Cardiac muscle cell (in vitro differentiated cells and primary cell): ENCODE measurements at places on chromosomes 3 and 15.

DNA sequence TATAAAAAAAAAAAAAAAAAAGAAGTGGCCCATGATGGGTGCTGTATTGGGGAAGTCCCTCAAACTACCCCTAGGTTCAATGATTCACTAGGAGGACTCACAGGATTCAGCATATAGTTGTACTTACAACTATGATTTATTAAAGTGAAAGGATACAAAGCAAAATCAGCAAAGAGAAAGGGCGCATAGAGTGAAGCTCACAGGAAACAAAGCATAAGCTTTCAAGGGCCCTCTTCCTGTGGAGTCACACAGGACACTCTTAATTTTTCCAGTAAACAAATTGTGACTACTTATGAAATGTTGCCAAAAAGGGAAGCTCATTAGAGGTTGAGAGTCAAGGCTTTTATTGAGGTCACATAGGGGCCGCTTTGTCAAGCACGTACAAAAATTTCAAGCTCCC, 153.7 kb upstream of the GAP43 start:
- H3K4me1 ChIP-seq, result peaks cover 4% of the 10 kb centered on the region
- H3K27ac ChIP-seq, result no peak overlapping the region
- no peak for DNase-seq
- H3K36me3 ChIP-seq, result no peaks in the 10 kb centered on the region
- H3K27me3 ChIP-seq, result no peaks in the 10 kb centered on the region

DNA sequence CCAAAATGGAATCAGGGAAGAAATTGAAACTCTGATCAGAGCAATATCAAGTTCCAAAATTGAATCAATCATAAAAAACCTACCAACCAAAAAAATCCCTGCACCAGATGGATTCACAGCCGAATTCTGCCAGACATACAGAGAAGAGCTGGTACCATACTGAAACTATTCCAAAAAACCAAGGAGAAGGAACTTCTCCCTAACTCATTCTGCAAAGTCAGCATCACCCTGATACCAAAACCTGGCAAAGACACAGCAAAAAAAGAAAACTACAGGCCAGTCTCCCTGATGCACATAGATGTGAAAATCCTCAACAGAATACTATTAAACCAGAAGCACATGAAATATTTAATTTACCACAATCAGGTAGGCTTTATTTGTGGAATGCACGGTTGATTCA, 118.1 kb downstream of the MYRIP start:
- no peaks in the 10 kb centered on the region for H3K36me3 ChIP-seq
- H3K27me3 ChIP-seq, result no peaks in the 10 kb centered on the region
- no peak for DNase-seq
- no peak overlapping the region for H3K27ac ChIP-seq

- H3K36me3 ChIP-seq, result no peaks in the 10 kb centered on the region
- H3K27me3 ChIP-seq, result no peaks in the 10 kb centered on the region
- H3K4me3 ChIP-seq, result no peak overlapping the region
- no peak for DNase-seq
- no peak overlapping the region for H3K27ac ChIP-seq
These were observed 149.8 kb downstream of the FNDC3B start for GRCh38 chr3:172189213-172189612.

- no peaks in the 10 kb centered on the region for H3K27me3 ChIP-seq
- H3K4me1 ChIP-seq, result no peaks in the 10 kb centered on the region
- H3K27ac ChIP-seq, result no peak overlapping the region
- no peak overlapping the region for H3K4me3 ChIP-seq
- H3K36me3 ChIP-seq, result no peaks in the 10 kb centered on the region
These were observed 6.7 kb downstream of the CD200 start for GRCh38 chr3:112339609-112340008.

GRCh38 chr3:148466143-148466542, 231.6 kb upstream of the AGTR1 start:
- H3K27me3 ChIP-seq, result no peaks in the 10 kb centered on the region
- no peaks in the 10 kb centered on the region for H3K4me1 ChIP-seq
- H3K36me3 ChIP-seq, result no peaks in the 10 kb centered on the region
- no peak overlapping the region for H3K4me3 ChIP-seq
- DNase-seq, result peak; percentile 11
- H3K27ac ChIP-seq, result no peak overlapping the region

GRCh38 chr3:46492890-46493547, 4.8 kb upstream of the RTP3 start:
- no peak overlapping the region for H3K27ac ChIP-seq
- H3K4me1 ChIP-seq, result peaks cover 3% of the 10 kb centered on the region
- no peak overlapping the region for H3K4me3 ChIP-seq

- H3K27ac ChIP-seq, result no peak overlapping the region
- peaks cover 8% of the 10 kb centered on the region for H3K4me1 ChIP-seq
- no peaks in the 10 kb centered on the region for H3K36me3 ChIP-seq
- H3K27me3 ChIP-seq, result no peaks in the 10 kb centered on the region
- no peak overlapping the region for H3K4me3 ChIP-seq
- peak; percentile 58 for DNase-seq
These were observed 52.7 kb upstream of the SPTSSB start for GRCh38 chr3:161423911-161424522.

GRCh38 chr3:49563040-49563578, 8.8 kb downstream of the BSN start:
- H3K4me1 ChIP-seq, result no peaks in the 10 kb centered on the region
- H3K27me3 ChIP-seq, result no peaks in the 10 kb centered on the region
- H3K4me3 ChIP-seq, result no peak overlapping the region

GRCh38 chr3:123934250-123934649, 26.8 kb downstream of the CCDC14 start:
- no peak overlapping the region for H3K4me3 ChIP-seq
- no peaks in the 10 kb centered on the region for H3K4me1 ChIP-seq
- H3K36me3 ChIP-seq, result peaks cover 40% of the 10 kb centered on the region
- no peaks in the 10 kb centered on the region for H3K27me3 ChIP-seq
- H3K27ac ChIP-seq, result no peak overlapping the region
